Cardiac muscle cell (in vitro differentiated cells and primary cell): ENCODE measurements at places on chromosomes 6 and 20. TPM values are rescaled to one million over a fixed set of nuclear protein-coding genes. Genes with fewer than 3 reads are reported as not detected.

DNA sequence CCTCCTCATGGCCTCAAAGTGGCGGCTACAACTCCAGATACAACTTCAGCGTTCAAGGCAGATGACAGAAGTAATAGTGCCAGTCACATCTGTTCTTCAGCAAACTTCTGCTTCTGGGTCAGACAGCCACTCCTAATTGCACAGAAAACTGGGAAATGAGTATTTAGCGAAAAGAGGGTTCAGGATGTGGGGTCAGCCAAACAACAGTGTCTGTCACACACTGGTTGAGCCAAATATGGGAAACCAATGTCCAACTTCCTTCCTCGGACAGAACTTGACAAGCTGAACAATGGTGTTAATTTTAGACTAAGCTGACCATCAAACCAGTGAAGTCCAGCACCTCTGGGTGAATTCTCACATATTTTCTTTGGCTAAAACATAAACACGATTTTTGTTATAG is 22.1 kb downstream of the NUDT3 start:
- DNase-seq = no peak

Gene SASH1
- 9.4 and 17.1 TPM in 2 replicates for total RNA-seq

DNA sequence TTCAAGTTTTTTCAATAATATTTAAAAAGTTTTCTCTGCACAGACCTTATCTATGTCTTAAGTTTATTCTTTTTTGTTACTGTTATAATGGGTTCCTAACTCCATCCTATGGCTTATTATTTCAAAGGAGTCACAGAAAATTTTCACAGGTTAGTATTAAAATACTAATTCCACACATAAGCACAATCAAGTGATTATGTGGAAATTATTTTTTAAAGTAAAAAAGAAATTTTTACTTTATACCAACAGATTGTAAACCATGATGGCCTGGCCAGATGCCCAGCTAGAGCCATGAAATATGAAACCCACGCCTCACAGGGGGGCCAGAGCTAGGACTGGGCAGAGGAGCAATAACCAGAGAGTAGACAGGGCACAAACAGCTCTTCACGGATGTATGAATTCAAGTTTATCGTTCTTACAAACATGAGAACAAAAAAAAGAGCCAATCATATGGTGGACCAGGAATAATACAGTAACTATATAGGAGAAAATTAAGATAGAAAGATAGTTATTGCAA is 34.0 kb downstream of the NUDT3 start:
- DNase-seq = peak; percentile 27

Gene UBE3D
- total RNA-seq = 16.2 and 19.5 TPM in 2 replicates

Gene XPO5
- 29.5 and 31.3 TPM in 2 replicates for total RNA-seq

Gene PEX7
- total RNA-seq = 13.4 and 13.7 TPM in 2 replicates

Gene RAMACL
- total RNA-seq = 0.14 and 0.45 TPM in 2 replicates

Gene THEMIS
- not detected in 2 replicates for total RNA-seq

Gene TDRD6
- total RNA-seq = 0.28 and 0.57 TPM in 2 replicates

Gene OPRM1
- not detected in 2 replicates for total RNA-seq

Gene BTBD3
- total RNA-seq = 30.1 and 33.2 TPM in 2 replicates

- DNase-seq = no peak
Measured at GRCh38 chr6:10412461-10413261, 2.2 kb downstream of the TFAP2A start.

Gene NRSN1
- total RNA-seq = not detected in 2 replicates

DNA sequence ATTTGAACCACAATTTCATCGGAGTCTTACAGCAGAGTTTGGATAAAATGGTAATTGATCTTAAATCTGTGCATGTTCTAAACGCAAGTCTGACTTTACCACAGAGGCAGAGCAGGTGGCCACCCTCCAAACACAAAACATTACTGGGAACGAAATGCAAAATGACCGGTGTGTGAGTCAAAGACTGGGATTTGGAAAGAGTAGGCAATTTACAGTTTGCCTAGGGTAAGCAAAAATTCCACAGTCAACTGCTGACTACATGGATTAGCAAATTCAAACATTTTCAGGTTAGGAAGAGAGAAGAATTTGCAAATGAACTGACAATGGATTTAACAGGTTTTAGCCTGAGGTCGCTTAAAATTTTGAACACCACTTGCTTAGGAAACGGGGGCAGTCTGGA is 444.4 kb downstream of the HDGFL1 start:
- DNase-seq = no peak

DNA sequence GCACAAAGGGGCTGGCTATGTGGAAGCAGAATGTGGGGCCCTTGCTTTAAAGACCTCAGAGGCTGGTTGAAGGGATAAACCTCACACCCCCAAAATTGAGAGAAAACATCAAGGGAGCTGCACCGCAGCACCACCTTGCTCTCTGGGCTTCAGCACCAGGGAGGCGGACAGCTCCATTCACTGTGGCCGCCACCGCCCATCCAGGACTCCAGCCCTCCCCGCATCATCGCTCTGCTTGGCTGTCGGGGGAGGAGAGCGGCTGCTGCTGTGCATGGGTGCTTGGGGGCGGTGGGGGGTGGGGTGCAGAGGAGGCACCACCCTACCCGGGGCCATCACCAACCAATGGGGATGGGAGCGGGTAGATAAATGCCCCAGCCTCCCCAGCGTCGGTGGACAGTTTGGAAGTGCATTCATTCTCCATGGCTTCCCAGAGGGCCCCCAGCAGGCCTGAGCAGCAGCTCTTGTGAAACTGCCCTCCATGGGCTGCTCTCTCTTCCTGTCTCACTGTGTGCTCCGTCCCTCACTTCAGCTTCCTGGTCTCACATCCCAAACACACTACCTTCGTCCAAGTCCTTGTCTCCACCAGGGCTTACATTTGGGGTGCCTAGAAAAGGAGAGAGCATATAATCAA is 75.7 kb upstream of the BHLHE23 start:
- peak; percentile 84 for DNase-seq

GRCh38 chr6:113671421-113671820 is 185.7 kb upstream of the MARCKS start:
- DNase-seq = no peak

DNA sequence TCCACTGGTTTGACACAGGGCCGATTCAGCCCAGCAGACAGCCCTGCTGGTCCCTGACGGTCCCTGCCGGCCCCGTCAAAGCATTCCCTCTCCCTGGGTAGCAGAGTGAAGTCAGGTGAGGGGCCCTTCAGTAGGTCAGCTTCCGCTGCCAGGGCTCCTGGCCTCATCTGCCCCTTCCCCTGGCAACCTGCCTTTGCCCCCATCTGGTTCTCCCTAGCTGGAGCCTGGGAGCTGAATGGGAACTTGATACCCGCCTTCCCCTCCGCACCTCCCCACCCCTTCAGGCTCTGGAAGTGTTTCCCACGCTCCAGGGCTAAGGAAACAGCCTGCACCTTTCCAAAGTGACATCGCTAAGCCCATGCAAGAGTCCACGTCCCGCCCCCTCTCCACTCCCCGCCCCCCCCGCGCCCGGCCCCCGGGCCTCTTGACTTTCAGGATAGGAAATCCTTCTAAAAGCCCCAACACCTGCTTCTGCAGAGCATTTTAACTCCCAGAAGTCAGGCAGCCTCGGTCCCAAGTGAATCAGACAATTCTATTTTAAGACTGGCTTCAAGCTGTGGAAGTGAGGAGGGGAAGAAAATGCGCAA is 53.3 kb downstream of the ISM1 start:
- peak; percentile 74 for DNase-seq

- no peak for DNase-seq
Measured at GRCh38 chr20:11001764-11002540, 328.2 kb upstream of the JAG1 start.

DNA sequence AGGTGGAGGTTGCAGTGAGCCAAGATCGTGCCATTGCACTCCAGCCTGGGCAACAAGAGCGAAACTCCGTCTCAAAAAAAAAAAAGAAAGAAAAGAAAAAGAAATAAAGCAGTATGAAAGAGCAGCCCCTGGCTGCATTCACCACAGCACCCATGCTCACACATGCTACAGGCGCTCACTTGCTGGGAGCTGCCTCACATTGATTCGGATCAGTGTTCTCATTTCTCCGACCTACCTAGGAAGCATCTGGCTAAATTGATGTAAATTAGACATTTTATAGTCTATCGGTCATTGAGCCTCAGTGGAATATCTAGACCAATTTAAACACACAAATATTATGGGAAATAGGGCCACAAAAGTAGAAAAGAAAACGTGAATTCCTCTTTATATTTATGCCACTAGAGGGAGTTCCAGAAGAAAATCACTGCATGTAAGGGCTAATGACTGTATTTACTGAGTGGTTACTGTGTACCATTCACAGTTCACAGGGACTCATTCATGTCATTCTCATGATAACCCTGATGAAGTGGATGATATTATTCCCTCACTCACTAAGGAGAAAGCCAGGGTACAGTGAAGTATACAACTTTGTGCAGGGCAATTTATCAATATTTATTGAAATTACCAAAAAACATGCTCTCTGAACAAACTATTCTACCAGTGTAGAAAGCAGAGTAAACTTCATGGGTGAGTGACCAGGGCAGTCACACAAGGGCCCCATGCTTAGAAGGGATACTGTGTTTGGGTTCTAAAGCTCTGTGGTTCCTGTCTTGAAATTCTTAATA is 5.3 kb upstream of the MOG start:
- DNase-seq = peak; percentile 44

GRCh38 chr20:39468703-39469102 is 506.6 kb downstream of the DHX35 start:
- DNase-seq = no peak

GRCh38 chr6:36559011-36559793 is 11.9 kb upstream of the STK38 start:
- DNase-seq = no peak

DNA sequence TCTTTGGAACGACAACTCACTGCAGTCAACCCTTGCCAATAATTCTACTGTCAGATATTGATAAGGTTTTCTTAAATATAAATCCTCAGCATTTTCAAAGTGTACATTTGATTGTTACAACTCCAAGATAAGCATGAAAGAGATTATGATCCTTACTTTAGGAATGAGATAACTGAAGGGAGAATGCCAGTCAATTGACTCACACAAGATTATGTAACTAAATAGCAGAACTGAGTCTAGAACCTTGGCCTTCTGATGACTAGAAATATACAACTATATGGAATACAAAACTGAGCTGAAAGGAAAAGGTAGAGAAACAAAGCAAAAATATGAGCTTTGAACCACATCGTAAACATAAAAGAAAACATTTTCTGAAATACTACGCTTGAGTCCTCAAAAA is 26.9 kb upstream of the STXBP5 start:
- no peak for DNase-seq

DNA sequence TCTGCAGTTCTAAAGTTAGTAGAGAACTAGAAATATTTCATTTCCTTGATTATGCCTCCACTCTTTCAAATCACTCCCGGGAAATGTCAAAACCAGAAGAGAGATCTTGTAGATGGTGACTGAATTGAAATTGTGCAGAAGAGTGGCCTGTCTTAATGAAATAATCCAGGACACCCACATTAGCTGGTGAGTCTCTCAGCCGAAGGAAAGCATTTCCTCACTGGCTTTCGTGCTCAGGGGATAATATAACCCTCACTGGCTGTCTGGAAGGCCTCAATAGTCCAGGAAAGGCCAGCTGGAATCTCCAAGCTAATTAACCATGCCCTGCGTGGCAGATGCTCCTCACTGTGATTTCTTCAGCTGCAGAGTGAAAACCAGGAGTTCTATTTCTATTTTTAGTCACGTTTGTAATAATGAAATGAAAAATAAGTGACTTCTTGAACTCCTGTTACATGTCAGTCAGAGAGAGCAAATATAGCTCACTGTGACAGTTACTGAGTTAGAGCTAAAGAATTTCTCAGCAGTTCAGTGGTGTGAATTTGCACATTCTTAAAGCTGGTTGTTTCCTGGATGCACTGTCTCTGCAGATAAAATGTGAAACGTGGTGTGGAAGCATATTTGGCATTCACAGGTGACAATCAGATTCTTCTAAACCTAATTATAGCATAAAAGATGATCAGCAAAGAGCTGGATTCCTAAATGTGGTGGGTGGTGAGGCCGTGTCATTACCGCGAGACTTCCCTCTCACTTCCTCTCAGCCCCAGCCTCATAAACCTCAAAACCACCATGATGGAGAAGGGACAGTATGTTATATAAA is 211.7 kb downstream of the LMBRD1 start:
- DNase-seq = no peak

- peak; percentile 70 for DNase-seq
Measured at GRCh38 chr6:136784910-136785746, 7.1 kb downstream of the MAP3K5 start.

DNA sequence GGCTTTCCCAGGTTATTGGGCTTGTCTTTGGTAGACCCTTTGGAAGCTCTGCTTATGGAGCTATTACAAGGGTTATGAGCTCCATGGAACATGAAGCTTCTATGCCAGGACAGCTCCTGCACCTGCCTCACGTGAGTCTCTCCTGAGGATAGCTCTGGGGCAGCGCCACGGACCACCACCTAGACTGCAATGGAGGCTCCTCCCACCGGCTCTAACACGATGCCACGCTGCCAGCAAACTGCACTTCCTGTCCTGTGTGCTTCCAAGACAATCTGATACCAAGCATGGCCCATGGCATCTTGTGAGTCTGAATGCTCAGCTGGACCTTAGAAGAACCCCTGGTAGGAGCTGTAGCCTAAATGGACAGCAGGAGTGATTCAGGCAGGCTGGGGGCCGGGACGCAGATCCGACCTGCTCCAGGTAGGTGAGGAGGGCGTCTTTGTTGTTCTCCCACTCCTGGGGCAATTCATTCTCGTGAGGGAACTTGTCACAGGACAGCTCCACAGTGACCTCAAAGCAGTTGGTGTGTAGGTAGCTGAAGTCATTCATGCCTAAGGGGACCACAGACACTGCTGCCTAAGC is 5.5 kb downstream of the CPXM1 start:
- no peak for DNase-seq

Gene PTCRA
- not detected in 2 replicates for total RNA-seq

GRCh38 chr6:134413241-134413643 is 95.3 kb upstream of the SGK1 start:
- no peak for DNase-seq

- DNase-seq = no peak
Measured at GRCh38 chr6:144379356-144379755, 94.2 kb downstream of the UTRN start.
